ENCODE measurements at places on chromosomes 16 and 17.
A peak's percentile ranks its signal among the peaks of the same experiment; 100 is the strongest.

DNA sequence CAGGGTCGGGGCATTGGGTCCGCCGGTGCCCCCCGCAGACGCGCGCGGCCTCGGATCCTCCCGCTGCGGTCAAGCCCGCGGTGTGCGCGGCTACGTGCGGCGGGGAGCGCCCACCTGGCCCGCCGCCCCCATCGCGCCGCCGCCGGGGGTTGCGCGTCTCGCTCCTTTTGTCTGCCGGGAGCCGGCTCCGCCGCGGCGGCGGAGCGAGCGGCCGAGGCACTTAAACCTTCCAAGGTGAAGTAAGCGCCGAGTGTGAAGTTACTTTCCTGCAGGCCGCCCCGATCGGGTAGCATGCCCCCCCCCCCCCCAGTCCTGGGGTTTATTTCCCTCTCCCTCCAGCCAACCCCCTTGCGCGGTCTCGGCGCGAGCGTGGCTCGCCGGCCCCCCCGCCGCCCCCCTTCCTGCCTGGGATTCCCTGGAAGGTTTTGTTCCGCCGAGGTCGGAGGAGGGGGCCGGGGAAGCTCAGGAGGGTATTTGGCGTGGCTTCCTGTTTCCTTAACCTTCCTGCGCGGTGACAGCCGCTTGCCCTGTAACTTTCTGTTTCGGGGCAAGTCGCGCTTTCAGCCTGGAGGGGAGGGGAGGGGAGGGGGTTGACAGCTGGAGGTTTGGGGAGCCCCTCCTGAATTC, 56.6 kb upstream of the GSE1 start:
- peak; percentile 57 for DNase-seq

GRCh38 chr17:38509772-38510420, 81.6 kb downstream of the ARHGAP23 start:
- peak; percentile 50 for DNase-seq

DNA sequence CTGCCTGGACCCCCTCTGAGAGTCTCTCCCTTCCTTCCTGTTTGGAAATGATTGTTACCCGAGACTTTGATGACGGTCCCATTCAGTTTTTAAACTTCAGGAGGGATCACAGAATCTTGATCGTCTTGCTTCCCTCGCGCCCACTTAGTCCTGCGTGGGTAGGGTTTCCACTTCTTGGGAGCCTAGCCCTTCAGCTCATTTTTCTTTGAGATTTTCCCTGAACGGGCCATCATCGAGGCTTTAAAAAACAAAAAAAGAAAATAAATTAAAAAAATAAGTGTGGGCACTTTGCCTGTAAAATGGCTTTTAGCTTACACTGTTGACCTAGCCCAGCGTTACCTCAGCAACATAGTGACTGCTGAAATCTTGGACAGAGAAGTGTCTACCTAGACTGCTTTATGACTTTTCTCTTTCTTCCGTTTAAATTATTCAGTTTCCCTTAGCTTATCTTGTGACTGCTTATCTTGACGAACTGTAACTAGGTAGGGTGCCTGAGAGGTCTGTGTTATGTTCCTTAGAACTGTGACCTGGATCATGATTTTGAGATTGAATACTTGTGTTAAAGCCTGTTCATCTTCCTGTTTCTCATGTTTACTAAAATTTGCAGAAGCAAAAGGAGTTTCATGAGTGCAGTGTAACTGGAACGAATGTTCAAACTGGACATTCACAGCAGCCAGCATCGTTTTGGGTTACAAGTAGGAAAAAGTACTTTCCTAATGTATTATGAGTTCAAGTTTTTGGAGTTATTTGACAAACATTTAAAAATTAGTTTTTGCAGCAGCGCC, 874 bp downstream of the WWP2 start:
- peak; percentile 29 for DNase-seq

DNA sequence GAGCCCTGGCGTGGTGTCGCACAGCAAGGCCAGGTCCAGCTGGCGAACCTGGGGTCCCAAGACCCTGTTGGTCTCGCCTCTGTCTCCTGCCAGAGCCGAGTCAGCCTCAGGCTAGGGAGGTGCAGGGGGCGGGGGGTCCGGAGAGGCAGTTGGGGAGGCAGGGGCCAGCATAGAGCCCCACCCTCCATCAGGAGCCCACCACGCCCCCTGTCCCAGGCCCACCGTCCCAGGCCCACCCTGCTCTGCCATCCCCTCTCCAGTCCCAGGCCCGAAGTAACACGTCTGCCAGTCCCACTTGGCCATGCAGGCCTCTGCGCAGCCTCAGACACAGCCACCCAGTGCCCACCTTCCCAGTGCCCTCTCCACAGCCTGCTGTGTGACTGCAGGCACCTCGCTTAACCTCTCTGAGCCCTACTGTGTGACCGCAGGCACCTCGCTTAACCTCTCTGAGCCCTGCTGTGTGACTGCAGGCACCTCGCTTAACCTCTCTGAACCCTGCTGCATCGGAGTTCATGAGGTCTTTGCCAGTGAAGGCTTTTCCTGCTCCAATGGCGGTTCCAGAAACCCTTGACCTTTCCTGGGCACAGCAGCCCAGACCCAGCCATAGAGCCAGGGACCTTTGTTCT, 29.3 kb downstream of the ZNF469 start:
- no peak for DNase-seq

DNA sequence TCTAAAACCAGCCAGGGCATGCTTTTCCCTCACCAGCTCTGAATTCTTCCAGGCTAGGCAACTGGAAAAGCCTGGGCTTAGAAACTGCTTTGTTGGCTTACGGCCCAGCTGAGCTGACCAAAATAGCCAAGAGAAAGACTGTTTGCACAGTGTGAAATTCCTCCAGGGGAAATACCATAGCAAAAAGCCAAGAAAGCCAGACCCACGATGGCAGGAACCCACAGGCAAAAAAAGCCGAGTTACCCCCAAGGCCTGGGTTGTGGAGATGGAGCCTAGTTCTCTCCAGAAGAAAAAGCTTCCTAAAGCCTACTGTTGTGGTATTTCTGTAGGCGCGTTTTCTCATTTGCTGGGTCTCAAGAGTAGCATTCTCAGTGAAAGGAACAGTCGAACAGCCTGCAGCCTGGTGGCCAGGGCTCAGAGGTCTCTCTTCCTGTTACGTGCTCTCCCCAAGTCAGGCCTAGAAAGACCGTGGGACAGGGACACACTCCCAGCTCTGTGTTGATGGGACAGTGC, 9.2 kb downstream of the SP2 start:
- peak; percentile 45 for DNase-seq

DNA sequence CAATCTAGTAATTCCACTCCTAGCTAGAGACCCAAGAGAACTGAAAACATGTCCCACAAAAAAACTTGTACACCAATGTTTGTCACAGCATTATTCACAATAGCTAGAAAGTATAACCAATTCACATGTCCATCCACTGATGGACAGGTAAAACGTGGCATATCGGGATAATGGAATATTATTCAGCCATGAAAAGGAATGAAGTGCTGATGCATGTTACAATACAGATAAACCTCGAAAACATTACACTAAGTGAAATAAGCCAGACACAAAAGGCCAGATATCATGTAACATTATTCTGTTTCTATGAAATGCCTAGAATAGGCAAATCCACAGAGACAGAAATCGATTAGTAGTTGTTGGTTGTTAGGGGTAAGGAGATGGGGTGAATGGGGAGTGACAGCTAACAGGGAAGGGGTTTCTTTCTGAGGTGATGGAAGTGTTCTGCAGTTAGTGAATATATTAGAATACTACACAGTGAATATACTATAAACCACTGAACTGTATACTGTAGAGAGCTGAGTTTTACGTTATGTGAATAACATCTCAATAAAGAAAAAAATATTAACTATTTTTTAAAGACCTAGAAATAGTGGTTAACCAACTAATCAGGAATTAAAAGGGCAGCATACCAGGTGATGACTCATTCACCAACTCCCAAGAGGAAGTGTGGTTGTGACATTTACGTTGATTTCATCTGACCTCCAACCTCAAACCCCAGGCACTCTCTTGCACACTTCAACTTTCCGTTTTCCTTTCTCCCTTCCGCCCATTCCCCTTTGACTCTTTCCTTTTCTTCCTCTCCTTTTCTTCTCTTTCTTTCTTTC, 48.6 kb downstream of the GAS7 start:
- DNase-seq = no peak

- DNase-seq = no peak
Observed at GRCh38 chr16:73670836-73671820, 623.2 kb upstream of the ZFHX3 start.

DNA sequence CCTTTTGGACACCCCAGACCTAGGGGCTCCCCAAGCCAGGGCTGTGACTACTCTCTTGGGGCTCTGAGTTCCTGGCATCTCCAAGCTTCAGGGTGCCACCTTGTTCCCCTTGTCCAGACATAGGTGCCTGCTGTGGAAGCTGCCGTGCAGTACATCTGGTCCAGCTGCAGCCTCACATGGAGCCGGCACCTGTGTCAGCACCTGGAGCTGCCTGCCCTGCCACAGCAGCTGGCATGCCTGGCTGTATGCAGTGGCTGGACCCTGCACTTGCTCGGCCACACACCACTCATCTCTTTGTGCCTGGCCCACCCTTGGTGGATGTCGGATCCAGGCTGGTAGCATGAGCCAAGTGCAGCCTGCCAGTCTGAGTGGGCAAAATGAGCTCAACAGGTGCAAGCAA, 775.8 kb downstream of the CDH11 start:
- DNase-seq = no peak

DNA sequence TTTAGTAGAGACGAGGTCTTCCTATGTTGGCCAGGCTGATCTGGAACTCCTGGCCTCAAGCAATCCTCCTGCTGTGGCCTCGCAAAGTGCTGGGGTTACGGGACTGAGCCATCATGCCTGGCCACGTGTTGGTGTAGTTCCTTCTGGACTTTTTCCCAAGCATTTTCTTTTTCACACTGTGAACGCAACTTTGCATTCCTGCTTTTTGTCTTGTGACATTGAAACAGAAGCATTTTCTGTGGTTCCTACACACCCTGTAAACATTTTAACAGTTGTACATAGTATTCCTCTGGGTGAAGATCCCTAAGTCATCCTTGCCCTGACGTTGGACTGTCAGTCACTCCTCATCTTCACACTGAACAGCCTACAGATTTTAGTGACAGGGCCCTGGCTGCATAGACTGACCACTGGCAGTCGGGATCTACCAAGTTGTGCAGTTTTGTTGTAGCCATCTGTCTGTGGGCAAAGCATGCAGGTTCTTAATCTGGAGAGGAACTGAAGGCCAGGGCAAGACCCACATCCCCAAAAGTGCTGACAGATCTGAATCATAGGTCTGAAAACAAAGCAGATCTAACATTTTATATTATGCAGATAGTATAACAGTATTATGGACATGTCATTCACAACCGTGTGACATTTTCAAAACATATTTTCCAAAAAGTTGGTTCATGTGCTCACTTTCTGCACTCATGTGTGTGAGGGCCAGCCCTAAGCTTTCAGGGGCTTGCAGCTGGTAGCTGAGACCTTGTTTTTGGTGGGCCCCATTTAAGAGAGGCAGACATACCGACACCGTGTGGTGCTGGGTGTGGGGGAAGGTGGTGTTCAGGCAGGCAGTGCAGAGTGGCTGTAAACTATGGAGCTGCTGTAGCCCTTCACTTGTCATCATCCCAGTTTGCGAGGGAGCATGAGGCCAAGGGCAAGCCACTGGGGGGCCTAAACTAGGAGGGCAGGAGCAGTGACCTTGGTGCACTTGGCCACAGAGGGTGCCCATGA, 59.9 kb downstream of the EPN2 start:
- no peak for DNase-seq

Data from frontal cortex (tissue), 4 donors.